ENCODE measurements at places on chromosomes 5 and 9.

DNA sequence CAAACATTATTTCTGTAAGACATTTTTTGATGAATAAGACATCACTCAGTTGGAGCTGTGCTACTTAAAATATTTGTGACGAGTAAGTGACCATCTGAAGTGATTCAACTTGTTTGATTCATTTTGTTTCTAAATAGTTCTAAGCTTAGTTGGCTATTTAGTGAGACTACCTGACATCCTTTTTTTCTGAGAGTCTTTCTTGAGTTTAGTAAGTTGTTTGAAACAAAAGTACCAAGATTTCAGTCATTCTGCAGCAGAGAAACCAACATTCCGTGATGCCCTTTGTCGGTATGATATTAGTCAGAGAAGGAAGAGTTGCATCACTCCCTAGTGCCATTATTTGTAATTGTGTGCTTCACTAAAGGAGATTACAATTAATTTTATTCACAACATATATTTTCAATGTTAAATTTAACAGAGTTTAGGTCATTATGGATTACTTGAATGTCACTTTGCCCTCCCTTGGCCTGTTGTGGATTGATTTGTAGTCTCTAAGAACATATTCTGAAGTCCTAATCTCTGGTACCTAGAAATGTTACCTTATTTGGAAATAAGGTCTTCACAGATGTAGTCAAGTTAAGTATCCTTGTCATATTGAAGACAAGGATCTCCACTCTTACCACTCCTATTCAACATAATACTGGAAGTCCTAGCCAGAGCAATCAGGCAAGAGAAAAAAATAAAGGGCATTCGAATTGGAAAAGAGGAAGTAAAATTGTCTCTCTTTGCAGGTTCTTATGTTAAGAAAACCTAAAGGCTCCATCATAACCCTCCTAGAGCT, 212.2 kb downstream of the PCSK1 start:
- peak; percentile 78 for DNase-seq

- DNase-seq, result no peak
Observed at GRCh38 chr5:66628561-66628960, 32.4 kb downstream of the MAST4 start.

DNA sequence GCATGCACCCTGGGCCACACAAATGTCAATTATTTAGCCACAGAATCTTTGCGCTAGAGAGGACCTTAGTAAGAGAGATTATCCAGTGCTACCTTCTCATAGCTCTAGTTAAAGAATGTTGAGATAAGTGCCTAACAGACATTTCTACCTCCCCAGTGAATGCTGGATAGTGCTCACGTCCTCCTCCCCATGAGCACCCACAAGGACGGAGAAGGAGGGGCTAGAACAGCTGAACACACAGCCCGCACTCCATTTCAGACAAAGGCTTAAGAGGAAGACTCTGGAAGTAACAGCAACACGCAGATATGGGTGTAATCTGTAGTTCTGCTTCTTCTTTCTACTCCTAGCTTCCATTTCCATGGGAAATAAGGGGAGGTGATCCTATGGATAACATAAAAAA, 120.5 kb downstream of the FEM1C start:
- DNase-seq, result no peak

DNA sequence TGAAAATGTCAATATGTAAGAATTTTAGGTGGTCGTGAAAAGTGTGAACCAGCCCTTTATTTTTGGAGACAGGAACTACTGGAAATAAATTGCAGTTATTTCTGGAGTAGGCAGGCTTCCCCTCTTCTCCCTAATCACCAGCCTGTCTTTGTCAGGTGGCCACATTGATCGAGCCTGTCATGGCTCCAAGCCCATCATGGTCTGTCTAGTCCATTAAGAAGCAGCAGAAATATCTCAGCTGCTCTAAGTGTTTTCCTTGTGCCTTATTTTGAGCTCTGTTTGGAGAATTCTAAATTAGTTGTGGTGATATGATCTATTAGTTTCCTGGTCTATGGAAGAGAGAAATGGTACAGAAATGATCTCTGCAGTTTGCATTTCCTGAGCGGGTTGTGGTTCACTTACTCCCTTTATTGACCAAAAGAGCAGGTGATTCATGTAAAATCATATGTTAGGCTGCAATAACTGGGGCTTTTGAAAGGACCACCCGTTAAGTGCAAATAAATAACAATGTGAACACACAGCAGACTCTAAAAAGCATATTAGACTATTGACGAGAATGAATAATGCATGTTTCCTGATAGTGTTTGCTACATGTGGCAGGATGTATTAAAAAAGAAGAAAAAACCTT, 42.3 kb downstream of the BASP1 start:
- DNase-seq, result no peak

GRCh38 chr5:55440188-55440646, 94.5 kb downstream of the PLPP1 start:
- peak; percentile 79 for DNase-seq

- no peak for DNase-seq
Observed at GRCh38 chr9:36323926-36324325, 65.7 kb upstream of the GNE start.

DNA sequence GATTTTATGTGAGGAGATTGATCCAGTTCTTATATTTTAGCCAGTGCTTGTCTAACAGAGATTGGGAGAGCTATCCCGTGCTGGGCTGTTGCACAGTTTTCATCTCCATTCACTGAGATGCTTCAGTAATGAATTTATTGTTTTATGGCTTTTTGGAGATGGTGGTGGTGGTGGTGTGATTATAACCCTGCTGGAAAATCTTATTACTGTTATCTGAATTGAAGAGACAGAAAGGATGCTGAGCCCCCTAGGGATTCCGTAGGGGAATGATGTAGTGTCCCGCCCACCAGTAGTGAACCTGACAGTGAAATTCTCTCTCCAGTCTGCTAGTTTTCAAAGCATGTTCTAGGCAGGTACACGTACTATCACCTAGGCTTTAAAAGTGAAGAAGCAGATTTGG, 1.9 kb downstream of the RAI14 start:
- DNase-seq, result peak; percentile 50

GRCh38 chr5:120199559-120199958, 264.5 kb upstream of the PRR16 start:
- no peak for DNase-seq

DNA sequence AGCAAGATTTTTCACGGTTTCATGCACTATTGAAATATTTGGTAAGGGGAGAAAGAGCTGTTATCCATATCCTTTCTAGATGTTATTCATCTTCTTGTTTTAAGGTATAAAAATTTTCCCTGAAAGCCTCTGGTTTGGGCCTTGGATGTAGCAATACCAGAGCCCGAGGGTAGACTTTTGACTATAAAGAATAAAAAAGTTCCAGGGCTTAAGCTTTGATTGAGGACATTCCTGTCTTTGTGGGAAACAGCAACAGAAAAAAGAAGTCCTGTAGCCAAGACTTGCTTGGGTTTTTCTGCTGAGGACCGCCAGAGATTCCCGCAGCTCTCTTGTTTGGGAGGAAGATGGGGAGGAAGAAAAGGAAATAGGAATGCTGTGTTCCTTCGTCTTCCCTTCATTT, 440.0 kb upstream of the WWC1 start:
- DNase-seq, result no peak

- DNase-seq, result no peak
Observed at GRCh38 chr5:77449277-77449676, 42.8 kb downstream of the WDR41 start.

- DNase-seq, result peak; percentile 30
Observed at GRCh38 chr9:69471433-69471832, 146.4 kb downstream of the ENTREP1 start.

DNA sequence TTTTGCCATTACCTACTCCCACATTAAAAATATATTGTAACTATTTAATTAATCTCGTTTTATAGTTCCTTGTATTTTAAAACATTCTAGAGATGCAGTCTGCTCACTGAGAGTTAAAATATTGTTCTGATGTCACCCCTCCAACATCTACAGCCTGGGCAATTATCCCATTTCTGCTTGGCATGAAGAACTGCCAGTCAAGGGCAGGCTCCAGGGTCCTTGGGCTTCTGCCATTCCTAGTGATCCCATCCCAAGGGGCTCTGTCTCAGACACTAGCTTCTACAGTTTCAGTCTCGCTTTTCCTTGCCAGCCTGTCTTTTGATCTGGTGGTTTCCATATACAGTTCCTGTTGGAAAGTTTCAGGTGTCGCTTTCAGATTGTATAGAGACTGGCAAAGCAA, 287.2 kb downstream of the TMEM232 start:
- DNase-seq, result no peak

GRCh38 chr9:81596679-81597418, 92.5 kb downstream of the TLE1 start:
- no peak for DNase-seq

All from iris pigment epithelial cell (primary cell).